ENCODE measurements at places on chromosomes 6 and 20. TPM values are rescaled to one million over a fixed set of nuclear protein-coding genes. Genes with fewer than 3 reads are reported as not detected.

DNA sequence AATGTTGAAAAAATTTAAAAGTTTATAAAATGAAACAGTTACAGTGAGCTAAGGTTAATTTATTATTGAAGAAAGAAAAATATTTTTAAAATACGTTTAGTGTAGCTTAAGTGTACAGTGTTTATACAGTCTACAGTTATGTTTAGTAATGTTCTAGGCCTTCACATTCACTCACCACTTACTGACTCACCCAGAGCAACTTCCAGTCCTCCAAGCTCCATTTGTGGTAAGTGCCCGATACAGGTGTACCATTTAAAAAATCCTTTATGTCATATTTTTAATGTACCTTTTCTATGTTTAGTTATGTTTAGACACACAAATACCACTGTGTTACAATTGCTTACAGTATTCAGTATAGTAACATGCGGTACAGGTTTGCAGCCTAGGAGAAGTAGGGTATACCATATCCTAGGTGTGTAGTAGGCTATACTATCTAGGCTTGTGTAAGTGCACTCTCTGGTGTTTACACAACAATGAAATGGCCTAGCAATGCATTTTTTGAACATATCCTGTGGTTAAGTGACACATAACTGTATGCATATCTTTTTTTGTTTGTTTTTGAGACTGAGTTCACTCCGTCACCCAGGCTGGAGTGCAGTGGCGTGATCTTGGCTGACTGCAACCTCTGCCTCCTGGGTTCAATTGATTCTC is 26.3 kb downstream of the FLRT3 start:
- no peak for DNase-seq

DNA sequence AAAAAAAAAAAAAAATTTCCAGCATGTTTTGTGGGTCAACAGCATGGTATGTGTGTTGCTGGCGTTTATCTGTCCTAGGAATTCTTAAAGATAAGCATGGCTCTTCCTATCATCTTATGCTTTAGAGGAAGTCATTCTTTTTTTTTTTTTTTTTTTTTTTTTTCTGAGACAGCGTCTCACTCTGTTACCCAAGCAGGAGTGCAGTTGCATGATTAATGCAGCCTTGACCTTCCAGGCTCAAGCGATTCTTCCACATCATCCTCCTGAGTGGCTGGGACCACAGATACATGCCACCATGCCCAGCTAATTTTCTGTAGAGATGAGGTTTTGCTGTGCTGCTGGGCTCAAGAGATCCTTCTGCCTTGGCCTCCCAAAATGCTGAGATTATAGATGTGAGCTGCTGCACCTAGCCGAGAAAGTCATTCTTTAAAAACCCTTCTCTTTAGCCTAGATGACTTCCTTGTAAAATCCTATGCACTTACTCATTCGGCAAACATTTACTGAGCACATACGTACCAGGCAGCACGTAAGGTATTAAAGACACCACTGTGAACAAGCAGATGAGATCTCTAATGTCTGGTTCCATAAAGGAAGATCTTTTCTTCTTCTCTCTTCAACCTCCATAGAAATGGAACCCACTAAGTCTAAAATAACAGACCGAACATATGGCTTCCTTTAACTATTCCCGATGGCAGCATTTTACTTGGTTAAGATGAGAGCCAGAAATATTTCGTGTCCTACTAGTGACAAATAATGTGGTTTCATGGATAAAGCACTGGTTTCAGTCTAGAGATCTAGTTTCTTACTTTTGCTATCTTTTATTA is 122.4 kb downstream of the RIN2 start:
- DNase-seq: no peak

- DNase-seq: no peak
Observed at GRCh38 chr6:157298216-157298724, 25.0 kb downstream of the TMEM242 start.

The TP53TG5 gene
- total RNA-seq: not detected

The LGSN gene
- total RNA-seq: not detected

- no peak for DNase-seq
Observed at GRCh38 chr20:37369846-37370245, 23.9 kb downstream of the SRC start.

The POU5F1 gene
- total RNA-seq: 2.5 TPM

The SOBP gene
- total RNA-seq: 0.42 TPM
